ENCODE measurements at places on chromosomes 2 and 18.

DNA sequence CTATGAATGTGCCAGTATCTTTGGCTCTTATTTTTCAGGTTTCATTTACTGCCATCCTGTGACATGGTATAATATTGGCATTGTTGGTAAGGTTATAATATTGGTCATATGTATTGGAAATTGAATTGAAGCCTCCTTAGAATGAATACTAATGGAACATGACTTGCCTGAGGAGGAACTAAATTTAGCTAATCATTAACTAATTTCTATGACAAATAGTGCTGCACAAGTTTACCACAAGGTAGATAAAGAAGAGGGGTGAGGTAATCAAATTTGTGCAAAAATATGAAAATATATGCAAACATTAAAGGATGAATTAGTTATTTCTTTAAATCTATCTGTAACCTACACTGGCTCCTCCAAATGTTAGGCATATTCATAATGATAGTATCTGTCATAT, 43.2 kb upstream of the ORC2 start:
- DNase-seq = no peak

DNA sequence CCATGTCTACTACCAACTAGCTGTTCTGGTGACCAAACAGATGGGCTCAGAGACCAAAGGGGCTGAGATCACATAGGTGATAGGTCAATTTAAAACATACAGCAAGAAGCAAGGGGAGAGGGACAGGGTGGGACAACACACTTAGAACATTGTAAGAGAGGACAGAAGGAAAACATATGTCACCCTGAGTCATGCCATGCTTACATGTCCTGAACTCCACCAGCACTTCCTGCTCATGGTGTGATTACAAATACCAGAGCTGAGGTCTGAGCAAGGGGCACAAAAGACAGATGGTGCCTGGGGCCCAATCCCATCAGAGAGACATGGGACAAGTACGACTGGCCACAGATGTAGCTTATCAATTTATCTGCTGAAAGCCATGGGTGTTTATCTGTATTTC, 28.7 kb upstream of the GALNT14 start:
- DNase-seq = no peak

- no peak for DNase-seq
Measured at GRCh38 chr2:37711308-37711731, 39.9 kb upstream of the CDC42EP3 start.

DNA sequence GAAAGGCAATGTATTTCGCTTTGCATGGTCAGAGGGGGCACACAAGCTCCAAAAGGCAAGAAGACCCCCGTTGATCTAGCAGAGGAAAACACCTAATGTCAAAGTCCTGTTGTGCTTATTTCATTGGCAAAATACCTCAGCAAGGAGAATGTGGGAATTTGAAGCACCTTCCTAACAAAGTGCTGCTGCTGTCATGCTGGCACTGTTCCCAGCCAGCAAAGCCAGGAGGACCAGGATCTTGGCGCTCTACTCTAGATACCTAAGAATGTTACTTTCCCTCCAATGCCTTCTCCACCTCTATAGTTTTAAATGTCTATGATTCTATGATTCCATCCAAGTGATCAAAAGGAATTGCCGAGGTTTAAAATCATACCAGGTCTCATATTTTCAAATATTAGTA, 867.9 kb upstream of the POU3F3 start:
- no peak for DNase-seq

GRCh38 chr2:287471-287885, 413 bp downstream of the ALKAL2 start:
- no peak for DNase-seq

- DNase-seq = no peak
Measured at GRCh38 chr2:190569994-190570755, 35.7 kb upstream of the NEMP2 start.

GRCh38 chr2:162478721-162479129, 134.8 kb downstream of the GCA start:
- no peak for DNase-seq

- DNase-seq = no peak
Measured at GRCh38 chr18:69518989-69519388, 118.3 kb downstream of the DOK6 start.

GRCh38 chr2:217854684-217855420, 147.9 kb downstream of the TNS1 start:
- DNase-seq = no peak

DNA sequence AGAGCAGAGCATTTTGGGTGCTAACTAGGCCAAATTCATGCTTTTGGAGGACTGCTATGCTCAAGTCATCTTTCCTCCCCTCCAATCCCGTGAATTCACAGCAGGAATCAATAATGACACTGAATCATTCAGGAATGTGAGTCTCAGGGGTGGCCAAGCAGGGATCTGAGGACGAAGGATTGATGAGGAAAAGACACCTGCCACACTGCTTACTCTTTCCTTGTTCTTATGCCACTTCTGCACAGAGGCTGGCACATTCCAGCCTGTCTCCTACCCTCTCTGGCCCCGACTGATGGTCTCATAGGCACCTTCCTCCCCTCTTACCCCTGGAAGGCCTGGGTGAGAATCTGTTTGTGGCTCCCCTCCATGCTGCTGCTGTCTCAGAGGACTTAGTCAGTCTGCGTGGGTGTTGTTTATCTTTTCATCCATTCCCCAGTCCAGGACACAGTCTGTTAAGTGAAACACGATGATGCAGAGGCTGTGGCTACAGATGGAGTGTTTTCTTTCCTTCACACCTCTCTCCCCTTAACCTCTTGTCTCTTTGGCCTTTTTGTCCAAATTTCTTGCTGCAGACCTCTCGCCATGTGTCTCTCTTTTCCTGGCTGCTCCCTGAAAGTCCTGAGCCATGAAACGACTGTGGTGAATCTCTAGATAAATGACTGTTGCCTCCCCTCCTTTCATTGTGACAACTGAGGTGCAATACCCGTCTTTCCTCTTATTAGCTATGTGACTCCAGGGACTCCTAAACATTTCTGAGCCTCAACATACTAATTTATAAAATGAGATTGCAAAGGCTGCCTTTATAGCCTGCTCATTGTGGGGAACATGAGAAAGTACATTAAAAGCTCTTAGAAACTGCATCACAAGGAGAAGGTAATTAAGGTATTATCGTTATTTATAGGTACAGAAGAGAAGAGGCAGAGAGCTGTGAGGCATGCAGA, 86.9 kb downstream of the RDH14 start:
- no peak for DNase-seq

GRCh38 chr2:12335131-12335530, 381.6 kb upstream of the TRIB2 start:
- no peak for DNase-seq

- no peak for DNase-seq
Measured at GRCh38 chr2:17747684-17748452, 5.7 kb downstream of the SMC6 start.

GRCh38 chr2:119181391-119181790, 22.8 kb upstream of the C1QL2 start:
- DNase-seq = no peak

DNA sequence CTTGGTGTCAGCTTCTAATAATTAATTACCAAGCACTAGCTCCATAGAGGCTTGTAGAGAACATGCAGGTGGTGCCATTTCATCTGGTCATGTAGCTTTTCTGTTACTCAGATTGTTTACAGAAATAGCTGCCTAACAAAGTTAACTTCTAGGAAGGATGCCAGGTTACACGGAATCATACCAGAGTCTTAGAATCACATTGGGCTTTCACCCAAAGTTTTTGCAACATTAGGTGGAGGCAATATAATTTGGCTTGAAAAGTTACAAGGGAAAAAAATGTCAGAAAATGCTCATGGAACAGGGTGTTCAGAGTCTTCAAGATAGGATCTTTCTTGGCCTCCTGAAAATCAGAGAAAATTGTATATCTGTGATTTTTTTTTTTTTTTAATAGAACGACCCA, 135.6 kb downstream of the ARHGAP15 start:
- DNase-seq = no peak

DNA sequence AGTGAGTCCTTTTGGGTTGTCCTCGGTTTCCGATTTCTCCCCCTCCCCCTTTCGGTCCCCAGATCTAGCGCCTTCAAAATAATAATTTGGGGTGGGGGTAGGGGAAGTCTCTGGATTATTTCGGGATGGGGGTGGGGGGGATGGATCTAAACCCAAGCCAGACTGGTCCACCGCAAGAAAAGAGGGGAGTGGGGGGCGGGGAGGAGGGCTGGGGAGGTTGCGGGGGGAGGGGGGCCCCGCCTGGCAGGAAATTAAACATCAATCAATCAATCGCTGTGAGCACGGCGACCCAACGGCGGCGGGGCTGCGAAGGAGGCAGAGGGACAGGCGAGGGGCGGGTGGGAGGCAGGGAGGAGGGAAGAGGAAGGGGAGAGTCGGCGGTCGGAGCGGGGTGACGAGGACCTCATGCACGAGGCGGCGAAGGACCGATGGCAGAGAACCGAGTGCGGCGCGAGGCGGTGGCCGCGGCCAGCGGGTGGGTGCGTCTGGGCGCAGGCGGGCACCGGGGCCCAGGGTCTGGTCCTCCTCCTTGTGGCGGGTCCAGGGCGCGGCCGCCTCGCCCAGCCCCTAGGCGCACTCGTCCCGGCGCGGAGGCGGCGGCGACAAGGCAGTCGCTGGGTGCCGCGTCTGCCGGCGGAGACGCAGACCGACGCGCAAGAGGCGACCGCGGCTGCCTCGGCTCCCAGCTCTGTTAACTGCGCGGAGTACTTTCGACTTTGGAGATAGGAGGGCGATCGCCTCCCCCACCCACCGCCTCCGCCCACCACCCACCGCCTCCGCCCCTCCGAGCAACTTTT, 468 bp upstream of the SATB2 start:
- no peak for DNase-seq

GRCh38 chr18:37176621-37176934, 347.7 kb downstream of the KIAA1328 start:
- DNase-seq = no peak

DNA sequence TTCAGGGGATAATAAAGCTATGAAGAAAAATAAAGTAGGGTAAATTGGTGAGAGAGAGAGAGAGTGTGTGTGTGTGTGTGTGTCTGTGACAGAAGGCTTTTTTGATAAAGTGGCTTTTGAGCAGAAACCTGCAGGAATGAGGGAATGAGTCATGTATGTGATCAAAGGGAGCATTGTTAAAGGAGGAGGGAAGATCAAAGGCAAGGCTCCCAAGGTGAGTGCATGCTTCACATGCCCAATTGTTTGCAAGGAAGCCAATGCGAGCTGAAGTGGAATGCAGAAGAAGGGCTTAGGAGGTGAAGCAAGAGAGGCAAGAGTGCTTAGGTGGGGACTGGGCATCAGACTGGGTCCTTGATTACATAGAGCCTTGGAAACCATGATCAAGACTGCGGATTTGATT, 96.8 kb downstream of the DNAH6 start:
- DNase-seq = no peak

DNA sequence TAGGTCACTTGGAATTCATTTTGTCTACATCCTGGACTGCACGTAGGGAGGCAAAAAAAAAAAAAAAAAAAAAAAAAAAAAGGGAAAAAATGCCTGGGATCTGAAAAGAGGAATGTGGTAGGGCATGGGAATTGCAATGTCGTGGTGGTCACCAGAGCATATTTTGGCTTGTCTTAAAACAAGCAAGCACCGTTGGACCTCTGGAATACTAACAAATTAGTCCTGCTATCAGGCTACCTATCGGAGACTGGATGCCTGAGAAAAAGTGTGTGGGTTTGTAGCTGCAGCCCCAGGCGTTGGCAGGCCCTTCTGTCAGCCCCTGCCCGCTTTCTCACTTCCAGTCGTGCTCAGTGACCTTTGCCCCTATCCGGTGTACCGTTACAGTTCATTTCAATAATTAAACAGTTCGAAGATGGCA, 588.5 kb upstream of the ZEB2 start:
- no peak for DNase-seq

DNA sequence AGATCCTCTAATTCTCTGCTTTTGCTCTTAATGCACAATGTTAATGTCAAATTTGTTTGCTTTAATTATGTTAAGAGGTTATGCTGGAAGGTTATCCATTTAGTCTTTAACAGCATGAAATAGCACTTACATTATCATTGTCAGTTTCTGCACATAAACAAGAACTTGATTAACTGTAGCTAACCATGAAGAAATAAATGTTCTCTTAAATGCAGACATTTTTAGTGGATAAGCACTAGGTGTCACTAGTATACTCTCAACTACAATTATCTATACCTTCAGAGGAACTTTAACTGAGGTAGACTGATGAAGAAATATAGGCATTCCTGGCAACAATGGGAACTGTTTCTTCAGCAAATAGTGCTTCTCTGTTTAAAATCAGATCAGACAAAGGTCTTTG, 178.8 kb upstream of the CHST9 start:
- no peak for DNase-seq

DNA sequence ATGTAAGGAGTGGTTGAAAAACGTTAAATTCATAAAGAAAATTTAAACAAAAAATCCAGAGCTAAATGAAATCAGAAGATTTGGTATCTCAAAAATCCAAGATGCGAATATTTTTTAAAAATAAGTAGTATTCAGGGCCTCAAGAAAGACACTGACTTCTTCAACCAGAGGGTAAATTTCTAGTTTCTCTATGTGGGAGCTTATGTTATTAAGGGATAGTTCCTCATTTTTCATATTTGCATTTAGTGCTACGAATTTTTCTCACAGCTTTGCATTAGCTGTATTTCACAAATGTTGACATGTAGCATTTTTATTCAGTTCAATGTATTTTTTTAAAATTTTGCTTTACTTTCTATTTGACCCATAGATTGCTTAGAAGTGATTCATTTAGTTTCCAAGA, 454.7 kb downstream of the CBLN2 start:
- no peak for DNase-seq

DNA sequence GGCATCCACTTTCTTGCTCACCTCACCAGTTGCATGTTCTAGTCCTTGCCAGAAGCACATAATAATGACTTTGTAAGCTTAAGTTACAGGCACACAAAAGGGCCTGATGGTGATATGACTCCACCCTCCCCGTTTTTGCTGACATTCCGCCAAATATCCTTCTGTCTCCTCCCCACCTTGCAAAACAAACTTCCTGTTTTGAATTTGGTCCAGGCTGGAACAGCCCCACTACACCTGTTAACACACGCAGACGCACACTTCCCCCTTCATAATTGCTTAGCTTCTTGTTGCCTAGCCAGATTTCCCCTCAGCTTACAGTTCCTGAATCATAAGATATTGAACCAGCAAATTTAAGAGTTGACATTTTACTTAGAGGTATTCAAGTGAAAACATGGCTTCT, at the start of gene MGAT5:
Gene MGAT5 (plus strand): TSS at position 269 of the 400 bp plus-strand sequence. CDS start 332 bp downstream, outside the sequence.
- DNase-seq = no peak

DNA sequence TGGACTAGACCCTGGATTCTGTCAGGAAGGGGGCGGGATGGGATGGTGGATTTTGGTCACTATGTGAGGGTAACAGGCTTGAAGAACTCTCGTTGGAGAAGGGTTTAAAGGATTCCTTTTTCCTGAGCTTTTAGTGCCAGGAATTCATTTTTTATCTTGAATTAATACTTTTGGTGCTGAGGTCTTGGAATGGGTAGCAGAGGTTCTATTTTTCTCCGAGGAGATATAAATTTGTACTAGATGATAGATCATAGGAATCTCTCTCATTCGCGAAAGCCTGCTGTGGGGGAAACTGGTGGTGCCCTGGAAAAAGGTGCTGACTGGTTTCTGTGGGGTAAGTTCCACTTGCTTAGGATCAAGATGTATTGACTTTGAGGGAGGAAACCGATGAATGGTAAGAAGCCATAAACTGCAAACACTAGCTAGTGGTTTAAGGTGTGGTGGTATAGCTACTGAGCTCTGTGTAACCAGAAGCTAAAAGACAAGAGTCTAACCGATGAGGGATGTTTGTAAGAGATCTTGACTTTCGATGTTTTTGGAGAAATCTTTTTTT, 706 bp downstream of the AGPS start:
- peak; percentile 16 for DNase-seq

GRCh38 chr2:102509749-102510148, 36.7 kb downstream of the SLC9A4 start:
- no peak for DNase-seq

All from stimulated activated CD4-positive, alpha-beta T cell treated with anti-CD3 and anti-CD28 coated beads, Interleukin-4, amount 100 ng/mL, for 48 hours (primary cell).